ENCODE measurements at places on chromosomes 5 and 9. TPM values are rescaled to one million over a fixed set of nuclear protein-coding genes. Genes with fewer than 3 reads are reported as not detected.

PCDHB5 gene
- total RNA-seq, result 1.6 TPM

FIBCD1 gene
- total RNA-seq, result 0.51 TPM

PCDHA5 gene
- not detected for total RNA-seq

TMOD1 gene
- 1.6 TPM for total RNA-seq

FAT2 gene
- total RNA-seq, result 0.13 TPM

MYMK gene
- not detected for total RNA-seq

TMEM171 gene
- 11.5 TPM for total RNA-seq

CD72 gene
- 95.7 TPM for total RNA-seq

- DNase-seq, result no peak
These were observed 39.3 kb upstream of the ANKRD33B start for GRCh38 chr5:10524376-10525123.

DNA sequence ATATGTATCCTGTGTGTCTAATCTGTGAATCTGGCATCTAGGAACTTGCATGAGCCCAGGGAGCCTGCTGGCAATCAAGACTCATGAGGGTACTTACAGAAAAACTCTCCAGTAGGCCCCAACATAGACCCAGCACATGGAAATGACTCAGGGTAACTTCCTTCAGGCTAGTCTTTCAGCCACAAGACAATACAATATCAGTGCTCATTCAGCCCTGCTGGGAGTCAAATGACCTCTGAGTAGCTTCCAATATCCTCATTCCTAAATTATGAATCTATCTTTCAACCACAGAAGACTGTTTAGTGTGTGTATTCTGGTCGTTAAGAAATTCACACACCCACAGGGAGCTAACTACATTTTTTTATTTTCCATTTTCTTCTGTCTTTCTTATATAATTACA is 1273.0 kb downstream of the EFNA5 start:
- no peak for DNase-seq

- no peak for DNase-seq
These were observed 26.6 kb downstream of the SMARCA2 start for GRCh38 chr9:2041736-2042135.

DNA sequence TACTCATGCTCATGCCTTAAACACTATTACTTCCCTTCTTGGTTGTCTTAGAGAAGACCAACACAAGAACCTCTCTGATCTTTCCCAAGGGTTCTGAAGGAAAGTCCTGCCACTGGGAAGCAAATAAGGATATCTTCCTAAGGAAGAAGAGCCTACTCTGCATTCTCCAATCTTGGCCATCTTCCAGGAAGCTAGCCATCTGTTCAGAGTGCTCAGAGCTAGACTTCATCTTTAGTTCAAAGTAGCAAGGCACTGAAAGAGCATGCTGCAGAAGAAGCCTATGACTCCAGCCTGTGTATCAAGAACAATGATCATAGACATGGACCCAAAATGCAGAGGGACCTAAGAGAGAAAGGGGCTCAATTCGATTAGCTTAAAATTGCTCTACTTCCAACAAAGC is 114.7 kb downstream of the KIAA0825 start:
- DNase-seq, result no peak

GRCh38 chr5:135934939-135935338 is 19.8 kb downstream of the LECT2 start:
- no peak for DNase-seq

- no peak for DNase-seq
These were observed 443.1 kb upstream of the ZNF608 start for GRCh38 chr5:125189531-125189941.

DNA sequence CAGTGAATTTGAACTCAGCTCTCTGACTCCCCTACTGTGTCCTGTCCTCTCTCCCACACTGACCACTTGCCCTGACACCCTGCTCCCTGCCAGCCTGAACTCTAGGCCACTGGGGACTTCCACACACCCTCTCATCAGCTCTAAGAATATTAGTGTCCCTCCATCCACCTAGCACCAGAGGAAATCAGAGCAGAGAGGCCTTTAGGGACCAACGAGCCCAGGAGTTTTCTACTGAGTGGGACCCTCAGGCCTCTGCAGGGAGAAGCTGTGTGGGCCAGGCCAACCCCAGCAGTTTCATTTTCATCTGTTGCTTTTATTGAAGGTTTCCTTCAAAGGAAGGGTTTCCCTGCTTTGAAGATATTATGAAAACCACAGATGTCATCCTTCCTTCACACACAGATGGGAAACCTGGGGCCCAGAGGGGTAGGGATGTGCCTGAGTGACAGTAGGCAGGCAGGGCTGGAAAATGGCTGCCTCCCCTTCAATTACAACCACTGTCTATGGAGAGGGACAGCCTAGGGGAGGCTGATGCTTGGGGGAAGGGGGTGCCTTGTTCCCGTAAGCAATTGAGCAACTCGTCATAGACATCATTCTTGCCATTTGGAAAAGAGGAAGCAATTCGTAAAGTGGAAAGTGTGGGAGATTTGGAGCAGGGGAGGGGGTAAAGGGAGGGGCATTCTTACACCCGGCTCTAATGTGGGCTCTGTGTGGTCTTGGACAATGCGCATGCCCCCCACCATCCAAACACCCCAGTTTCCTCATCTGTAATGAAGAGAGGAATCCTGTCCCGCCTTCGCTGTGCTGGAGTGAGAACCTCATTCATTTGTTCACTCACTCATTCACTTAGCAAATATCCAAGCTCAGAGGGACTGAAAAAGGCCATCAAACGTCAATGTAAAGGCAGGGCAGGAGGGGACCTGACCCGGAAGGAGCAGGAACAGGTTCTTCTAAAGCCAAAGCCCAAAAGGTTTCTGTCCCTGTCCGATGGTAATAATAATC is 3.9 kb downstream of the GLIPR2 start:
- DNase-seq, result peak; percentile 73

GRCh38 chr9:126666155-126666803 is 52.6 kb downstream of the LMX1B start:
- no peak for DNase-seq

GRCh38 chr5:119948162-119948561 is 318.8 kb downstream of the FAM170A start:
- no peak for DNase-seq

GRCh38 chr9:105457560-105458294 is 9.9 kb downstream of the FSD1L start:
- DNase-seq, result no peak

DNA sequence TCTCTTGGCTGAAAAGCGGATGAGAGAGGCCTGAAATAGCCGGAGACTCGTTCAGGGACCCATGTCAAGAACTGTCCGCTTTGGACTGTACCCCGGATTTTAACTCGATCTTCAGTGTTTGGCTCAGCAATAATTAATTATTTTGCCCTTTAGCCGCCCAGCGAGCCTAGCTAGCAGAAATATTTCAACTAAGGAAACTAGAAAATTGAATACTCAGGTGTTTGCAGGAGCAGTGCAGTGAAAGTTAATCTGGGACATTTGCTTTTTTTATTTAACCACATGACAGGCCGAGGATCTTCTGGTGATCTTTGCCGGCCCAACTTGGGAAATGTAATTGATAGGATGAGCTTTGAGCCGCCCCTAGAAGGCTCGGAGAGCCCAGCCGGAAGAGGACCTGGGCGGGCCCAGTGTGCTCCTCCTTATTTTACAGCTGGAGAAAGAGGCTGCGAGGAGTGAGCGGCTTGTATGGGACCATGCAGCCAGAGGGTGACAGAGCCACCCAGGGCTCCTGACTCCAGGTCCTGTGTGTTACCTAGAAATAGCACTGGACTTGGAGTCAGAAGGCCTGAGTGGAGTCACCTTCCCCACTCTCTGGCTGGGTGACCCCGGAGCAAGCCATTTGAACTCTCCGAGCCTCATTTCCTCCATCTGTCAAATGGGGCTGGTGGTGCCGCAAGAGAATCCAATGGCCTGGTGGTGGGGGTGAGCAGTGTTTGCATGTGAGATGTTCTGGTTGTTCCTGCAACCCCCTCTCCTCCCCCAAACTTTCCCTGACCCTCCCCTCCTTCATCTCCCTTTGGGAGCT is 2.4 kb downstream of the PPARGC1B start:
- DNase-seq, result no peak

DNA sequence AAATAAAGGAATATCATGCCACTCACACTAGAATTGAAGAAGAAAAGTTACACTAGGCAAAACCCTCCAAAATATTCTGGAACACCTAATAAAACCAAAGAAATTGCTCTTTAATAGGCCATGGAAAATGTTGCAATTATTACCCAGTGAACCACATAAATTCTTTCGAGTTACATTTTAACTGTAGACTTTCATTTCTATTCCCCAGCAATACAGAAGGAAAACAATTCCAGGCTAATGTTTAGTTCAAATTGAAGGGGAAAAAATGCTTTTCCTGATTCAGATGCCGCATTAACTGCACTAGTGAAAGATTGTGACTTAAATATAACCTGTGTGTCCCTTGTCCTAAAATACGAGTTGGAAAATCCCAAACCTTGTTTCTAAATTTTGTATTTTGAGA is 439.3 kb upstream of the ADAMTS16 start:
- DNase-seq, result no peak

Data from spleen (tissue), 13 donors.